CD8-positive, alpha-beta T cell (primary cell): ENCODE measurements at places on chromosomes 6 and 20.

- no peak for DNase-seq
Observed at GRCh38 chr20:12053353-12053752, 135.7 kb downstream of the BTBD3 start.

- no peak for DNase-seq
Observed at GRCh38 chr6:137657351-137657911, 163.2 kb upstream of the OLIG3 start.

DNA sequence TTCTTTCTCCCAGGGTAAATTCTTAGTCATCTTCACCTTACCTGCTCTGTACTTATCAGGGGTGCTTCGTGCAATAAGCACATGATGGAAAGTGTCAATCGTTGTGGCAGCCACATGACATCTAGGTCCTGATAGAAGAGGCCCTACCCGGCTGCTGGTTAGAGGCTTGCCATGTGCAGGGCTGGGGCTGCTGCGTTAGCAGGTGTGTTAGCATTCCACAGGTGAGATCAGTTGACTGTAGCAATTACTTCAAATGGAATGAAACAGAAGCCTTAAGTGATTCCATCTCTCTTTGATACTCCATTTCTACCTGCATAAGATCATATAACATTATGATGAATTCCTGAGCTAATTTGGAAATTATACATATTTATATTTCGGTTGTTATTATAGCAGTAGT lies 127.0 kb downstream of the UST start:
- DNase-seq: no peak

GRCh38 chr20:7967199-7967844 lies 27.1 kb upstream of the HAO1 start:
- no peak for DNase-seq

DNA sequence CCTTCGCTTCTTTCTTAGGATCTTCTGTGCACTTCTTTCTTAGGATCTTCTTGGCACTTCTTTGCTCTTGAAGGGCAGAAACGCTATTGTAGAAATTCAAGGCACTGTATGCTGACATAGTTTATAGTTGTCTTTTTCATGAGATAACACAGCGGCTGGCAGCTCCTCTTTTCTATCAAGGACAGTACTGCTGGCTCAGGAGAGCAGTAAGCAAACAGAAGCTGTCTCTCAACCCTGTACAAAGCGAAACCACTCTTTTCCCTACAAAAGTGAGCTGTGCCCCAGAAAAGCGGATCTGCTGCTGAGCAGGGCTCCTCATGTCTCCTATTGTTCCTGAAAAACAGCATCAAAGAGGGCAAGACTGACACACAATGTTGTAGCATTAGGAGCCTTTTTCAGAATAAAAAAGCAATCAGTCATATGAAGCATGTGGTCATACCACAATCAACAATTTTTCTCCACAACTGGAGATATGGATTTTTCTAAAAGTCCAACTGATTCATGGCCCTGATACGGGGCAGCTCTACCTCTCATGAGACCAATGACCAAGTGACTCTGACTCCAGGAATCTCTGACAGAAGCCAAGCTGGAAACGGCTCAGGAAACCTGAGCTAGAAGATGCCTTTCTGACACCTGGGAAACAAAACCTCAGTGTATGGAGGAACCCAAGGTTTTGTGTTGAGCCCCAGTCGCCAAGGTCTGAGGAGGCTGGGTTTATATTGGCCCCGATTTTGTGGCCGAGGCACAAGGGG lies 255.9 kb downstream of the ESR1 start:
- no peak for DNase-seq

DNA sequence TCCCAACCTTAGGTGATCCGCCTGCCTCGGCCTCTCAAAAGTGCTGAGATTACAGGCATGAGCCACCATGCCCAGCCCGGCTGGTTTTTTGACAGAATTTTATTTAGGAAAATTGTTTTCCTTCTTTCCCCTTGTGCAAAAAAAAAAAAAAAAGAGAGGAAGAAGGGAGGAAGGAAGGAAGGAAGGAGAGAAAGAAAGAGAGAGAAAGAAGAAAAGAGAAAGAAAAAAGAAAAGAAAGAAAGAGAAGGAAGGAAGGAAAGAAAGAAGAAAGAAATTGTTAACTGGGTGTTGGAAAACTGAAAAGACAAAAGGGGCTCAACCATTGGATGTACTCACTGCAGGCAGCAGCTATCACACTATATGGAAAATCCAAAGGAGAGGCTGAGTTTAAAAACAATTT lies 1.4 kb upstream of the RNF8 start:
- DNase-seq: no peak
